ENCODE measurements at places on chromosomes 2 and 18.
A peak's percentile ranks its signal among the peaks of the same experiment; 100 is the strongest.

DNA sequence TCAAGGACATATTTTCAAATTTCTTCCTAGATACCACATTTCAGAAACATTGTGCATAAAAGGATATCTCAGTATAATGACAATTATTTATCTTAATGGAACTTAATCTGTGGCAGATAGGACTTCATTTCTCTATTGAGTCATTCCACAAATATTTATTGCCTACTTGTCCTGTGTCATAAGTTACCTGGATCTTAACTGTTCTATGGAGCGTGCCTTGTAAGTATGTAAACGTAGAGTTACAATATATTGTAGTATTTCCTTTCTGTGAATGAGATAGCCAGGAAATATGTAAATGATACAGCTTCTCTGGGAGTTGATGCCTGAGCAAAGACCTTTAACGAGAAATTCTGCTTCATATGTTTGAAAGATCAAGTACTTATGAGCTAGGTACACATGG lies 2.5 kb downstream of the AGFG1 start:
- DNase-seq = no peak

DNA sequence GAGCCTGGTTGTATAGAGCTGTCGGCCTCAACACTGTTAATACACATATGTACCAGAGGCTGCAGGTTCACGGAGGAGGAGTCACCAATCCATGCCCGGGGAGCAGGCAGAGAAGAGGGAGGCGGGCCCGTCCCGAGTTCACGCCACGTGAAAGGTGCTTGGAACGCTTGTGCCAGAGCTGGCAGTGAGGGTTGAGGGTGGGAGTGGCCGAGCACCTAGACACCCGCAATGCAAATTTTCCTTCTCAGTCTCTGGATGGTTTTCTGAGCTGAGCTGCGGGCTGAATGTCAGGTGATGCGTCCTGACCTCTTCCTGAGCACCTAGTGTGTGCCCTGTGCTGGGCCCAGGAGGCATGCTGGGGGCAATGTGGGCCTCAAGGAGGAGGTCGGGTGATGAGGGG lies 52.2 kb downstream of the ODC1 start:
- no peak for DNase-seq

DNA sequence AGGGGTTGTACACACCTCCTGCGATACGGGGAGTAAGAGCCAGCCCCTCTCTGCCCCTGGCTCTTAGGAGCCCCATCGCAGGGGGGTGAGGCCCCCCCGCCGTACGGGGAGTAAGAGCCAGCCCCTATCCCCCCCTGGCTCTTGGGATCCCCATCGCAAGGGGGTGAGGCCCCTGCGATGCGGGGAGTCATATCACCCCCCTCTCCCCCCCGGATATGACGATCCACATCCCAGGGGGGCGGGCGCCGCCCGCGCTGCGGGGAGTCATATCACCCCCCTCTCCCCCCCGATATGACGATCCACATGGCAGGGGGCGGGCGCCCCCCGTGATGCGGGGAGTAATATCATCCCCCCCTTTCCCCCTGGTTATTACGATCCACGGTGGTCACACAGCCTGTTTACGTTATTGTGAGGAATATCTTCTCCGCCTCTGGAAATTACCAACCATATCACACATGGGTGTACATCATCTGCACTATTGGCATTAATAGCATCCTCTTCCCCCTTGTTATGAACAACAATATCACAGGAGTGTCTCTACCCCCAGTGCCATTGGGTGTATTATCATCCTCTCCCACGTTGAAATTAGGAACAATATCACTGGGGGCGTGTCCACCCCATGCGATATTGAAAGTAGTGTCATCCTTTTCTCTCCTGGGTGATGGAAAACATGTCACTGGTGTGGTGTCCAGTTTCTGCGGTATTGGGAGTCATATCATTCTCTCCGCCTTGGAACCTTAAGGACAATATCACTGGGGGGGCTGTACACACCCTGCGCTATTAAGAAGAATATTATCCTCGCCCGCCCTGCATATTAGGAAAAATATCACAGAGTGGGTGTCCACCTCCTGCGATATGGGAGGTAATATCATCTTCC lies 24.7 kb upstream of the NAGK start:
- DNase-seq = no peak

DNA sequence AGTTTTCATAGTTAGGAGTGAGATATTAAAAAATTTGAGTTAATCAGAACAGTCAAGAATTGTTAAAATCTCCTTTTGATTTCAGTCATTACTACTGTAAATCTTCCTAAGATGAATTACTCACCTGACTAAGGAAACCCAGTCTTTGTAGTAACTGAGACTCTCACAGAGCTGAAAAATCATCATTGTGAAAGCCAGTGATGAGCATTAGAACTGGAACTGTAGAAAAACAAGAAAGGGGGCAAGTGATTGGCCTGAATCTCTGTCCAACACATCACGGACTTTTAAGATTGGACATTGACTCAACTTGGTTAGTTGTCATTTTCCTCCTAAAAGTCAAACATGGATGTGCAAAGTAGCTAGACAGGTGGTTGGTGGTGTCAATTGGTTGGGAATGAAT lies 21.9 kb downstream of the SETBP1 start:
- no peak for DNase-seq

DNA sequence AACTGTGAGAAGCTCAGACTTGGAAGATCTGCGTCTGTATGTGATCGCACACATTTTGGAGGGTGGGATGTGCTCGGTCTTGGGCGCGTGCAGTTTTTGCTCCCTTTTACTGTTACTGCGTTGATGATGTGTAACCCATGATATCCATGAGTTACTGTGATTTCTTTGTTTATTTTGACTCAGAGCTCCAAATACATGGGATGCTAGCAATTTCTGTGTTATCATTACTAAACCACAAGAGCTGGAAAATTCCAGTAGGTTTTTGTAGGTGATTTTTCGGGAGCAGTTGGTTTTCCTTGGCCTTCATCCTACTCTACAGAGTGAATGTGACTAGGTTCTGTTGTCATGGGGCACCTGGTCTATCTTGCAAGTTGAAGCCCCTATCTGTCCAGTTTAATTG lies 124.2 kb downstream of the AGAP1 start:
- no peak for DNase-seq

GRCh38 chr2:16281451-16282335 lies 341.3 kb downstream of the MYCN start:
- no peak for DNase-seq

GRCh38 chr2:86044614-86045013 lies 61.1 kb downstream of the POLR1A start:
- DNase-seq = no peak

GRCh38 chr2:104502901-104503300 lies 351.0 kb upstream of the POU3F3 start:
- DNase-seq = no peak

DNA sequence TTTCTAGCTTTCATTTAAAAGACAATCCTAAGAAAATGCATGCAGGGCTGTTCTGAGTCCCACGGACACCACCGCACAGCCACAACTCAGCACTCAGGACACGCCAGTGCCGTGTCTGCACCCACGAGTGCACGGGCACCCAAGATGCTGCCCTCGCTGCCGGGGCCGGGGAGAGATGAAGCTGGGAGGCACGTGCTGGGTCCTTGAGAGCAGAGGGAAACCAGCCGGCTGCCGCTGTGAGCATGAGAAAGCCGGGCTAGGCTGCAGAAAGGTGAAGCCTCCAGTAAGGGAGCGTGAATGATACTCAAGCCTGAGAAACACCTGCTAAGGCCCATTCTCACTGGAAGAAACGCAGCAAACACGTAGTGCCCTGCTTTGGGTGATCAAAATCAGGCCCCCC lies 4.8 kb downstream of the COPS9 start:
- DNase-seq = no peak

GRCh38 chr2:111222204-111222866 lies 101.6 kb downstream of the BCL2L11 start:
- DNase-seq = no peak

DNA sequence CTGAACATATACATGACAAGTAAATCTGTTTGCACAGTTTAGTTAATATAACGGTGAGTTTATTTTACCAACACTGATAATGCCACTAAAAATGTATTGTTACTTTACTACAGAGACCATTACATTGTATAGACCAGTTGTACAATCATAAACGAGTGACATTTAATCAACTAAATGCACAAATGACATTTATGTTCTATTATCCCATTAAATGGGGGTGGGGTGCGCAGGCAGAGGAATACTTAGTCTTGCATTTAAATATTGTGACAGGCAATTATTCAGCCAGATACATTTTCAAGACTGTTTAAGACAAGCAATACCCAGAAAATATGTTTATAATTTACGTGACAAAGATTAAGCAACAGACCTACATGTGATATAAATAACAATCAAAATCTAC lies 72.0 kb upstream of the CHAC2 start:
- no peak for DNase-seq

- no peak for DNase-seq
Observed at GRCh38 chr2:231332388-231332787, 63.1 kb upstream of the B3GNT7 start.

DNA sequence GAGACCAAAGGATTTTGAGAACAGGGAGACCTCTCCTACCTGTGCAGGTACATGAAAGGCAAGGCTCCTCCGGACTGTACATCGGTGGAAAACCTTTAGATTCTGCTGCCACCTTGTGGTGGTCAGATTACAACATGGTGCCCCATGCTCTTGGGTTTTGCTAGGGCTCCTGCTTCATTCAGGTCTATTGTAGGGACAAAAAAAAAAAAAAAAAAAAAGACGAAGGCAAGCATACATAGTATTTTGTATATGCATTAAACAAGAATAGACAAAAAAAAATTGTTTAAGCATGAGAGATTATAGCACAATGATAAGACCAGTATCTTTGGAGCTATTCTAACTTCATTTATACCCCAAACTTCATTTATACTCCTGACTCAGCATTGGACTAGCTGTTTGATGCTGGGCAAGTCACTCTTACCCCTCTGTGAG lies 27.4 kb upstream of the SPR start:
- DNase-seq = peak; percentile 41

- DNase-seq = no peak
Observed at GRCh38 chr2:164824872-164825271, 16.8 kb downstream of the COBLL1 start.

DNA sequence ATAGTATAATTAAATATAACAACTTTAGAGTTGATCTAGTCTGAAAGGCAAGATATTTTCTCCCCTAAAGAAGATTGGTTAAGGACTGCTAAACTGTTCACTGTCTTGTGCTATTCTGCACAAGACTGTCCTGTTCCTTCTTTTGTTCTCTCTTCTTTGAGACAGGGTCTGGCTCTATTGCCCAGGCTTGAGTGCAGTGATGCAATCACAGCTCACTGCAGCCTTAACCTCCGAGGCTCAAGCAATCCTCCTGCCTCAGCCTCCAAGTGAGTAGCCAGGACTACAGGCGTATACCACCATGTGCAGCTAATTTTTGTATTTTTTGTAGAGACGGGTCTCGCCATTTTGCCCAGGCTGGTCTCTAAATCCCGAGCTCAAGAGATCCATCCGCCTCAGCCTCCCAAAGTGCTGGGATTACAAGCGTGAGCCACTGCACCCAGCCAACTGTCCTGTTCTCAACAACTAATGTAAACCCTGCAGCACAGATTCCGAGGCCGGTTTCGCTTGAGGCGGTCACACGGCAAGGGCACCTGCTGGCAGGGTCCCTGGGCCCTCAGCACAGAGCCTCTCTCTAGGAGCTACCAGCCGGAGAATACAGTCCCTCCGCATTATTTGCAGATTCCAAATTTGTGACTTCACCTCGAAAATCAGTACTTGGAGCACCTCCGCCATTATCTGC lies 16.4 kb downstream of the PXDN start:
- DNase-seq = no peak

DNA sequence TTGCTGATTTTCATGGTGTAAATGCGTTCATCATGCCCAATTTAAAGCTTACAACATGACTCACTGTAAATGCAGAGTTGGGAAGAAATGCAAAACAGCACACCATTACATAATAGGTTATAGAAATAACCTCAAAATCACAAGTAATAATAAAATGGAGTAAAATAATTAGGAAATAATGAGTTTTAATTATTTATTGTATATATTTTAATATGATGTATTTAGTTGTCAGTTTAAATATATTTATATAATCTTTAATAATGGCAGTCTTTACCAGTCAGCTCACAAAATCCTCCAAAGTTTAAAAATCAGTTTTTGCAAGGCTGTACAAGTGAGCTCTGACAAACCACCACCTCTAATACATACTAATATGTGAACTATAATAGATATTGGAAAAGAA lies 180.2 kb downstream of the RND3 start:
- no peak for DNase-seq

DNA sequence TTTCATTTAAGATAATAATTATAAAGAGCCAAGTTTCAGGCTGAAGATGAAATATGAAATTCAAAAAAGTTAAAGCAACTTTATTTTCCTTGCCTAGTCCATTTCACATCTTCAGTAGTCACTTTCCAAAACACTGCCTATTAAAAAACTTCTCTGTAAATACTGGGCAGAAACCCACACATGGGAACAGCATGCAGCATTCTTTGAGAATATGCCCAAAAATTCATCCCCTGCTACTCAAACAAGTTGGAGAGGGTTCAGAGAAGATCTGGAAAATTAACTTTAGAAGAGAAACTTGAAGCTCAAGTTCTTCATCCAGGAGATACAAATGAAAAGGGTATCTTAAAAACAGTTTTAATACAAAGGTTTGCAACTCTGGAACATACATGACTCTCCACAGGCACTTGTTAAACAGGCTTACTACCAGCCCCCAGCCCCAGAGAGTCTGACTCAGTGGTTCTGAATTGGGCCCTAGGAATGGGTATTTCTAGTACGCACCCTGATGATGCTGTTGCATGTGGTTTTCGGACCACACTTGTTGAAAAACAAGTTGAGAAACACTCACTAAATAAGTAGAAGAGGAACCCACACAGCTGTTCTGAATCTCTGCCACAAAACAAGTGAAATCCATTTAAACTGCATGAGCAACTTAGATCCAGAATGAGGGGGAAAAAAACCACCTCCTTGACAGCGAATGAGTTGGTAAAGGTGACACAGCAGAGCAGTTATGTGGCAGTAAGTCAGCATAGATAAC lies 329.1 kb downstream of the SATB2 start:
- DNase-seq = no peak

DNA sequence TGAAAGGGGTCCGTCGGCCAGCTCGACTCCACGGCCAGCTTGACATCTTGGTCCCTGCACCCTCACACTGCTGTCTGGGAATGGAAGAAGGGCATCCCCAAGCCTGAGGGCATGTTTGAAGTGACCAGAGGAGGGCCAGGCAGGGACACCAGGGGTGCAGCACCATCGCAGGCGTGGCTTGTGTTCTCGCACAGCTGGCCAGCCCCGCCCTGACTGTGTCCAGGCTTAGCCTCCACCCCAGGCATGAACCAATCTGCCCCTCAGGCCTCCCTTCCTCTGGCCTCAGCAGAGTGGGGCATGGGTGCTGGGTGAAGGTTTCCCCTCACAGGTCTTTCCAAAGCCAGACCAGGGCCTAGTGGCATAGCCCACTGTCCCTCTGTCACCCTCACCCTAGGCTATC lies 25.0 kb downstream of the EMX1 start:
- DNase-seq = no peak

DNA sequence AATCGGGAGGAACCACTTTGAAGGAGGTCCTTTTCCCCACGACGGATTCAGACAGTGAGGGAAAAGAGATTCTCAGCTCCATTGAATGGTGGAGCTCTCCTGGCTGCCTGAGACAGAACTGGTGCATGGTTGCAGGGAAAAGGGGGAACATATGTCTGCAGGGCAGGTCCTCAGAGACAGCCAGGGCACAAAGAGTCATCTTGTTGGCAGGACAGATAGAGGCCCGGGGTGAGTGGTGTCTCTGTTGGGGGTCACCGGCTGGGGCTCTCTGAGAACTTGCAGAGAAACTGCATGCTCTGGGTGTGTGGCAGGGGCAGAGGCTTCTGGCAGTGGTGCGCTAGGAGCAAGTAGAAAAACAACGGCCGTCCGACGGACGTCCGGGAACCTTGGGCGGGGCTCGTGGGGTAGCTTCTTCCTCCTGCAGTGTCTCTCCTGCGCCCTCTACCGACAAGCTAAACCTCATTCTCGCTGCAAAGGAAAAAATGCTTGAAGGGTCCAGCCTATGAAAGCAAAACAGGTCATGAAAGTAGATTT lies 94.3 kb downstream of the CDCA7 start:
- peak; percentile 36 for DNase-seq

Measured in stimulated activated CD8-positive, alpha-beta memory T cell treated with anti-CD3 and anti-CD28 coated beads, Interleukin-12 subunit alpha, Interleukin-12 subunit beta, amount 100 ng/mL, for 1 hour (primary cell).